ENCODE measurements at places on chromosomes 6 and 20.

- no peak for DNase-seq
Measured at GRCh38 chr20:54118220-54119001, 48.0 kb upstream of the BCAS1 start.

GRCh38 chr6:16514249-16514648 lies 247.0 kb downstream of the ATXN1 start:
- no peak for DNase-seq

- DNase-seq = no peak
Measured at GRCh38 chr20:43383026-43383795, 74.5 kb upstream of the SRSF6 start.

GRCh38 chr6:1315560-1316386 lies 3.9 kb downstream of the FOXQ1 start:
- no peak for DNase-seq

DNA sequence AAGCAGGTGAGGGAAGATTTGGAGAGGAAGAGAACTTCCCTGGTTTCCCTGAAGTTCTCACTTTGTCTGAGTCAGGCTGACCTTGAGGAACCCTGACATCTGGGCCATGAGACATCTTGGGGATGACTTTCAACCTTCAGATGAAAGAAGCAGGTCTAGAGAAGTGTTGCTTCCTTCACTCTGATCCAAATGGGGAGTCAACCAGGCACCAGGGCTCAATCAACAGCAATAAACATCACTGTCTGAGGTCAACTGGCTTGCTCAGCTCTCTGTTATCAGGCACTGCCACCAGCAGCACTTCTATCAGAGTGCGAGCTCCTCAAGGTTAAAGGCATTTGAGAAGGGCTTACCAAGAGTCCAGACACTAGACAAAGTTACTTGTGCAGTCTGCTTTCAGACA lies 6.3 kb downstream of the ACOT8 start:
- no peak for DNase-seq

- no peak for DNase-seq
Measured at GRCh38 chr6:51480040-51480439, 607.4 kb downstream of the PKHD1 start.

DNA sequence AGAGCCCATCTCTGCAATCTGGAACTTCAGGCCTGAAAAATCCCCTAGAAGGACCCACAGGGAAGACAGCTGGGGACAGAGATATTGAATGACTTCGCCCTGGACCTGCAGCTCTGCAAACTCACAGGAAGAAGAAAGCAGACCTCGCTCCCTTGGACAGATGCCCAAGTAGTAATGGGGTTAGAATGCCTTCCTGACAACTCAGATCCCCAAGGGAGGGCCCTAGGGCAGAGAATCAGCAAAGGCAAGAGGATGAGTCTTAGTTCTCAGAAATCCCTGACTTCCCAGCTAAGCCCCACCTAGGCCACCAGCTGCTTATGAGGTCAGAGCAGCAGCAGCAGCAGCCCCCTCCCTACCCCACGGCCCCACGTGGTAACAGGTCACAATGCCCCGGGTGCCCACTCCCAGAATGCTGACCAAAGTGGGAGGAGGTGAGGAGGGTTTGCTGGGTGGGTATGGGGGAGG lies at the start of gene C20orf141:
TSS of gene C20orf141 (plus strand) at position 401 of the 465 bp plus-strand sequence. CDS start 198 bp downstream, outside the sequence.
- DNase-seq = no peak

GRCh38 chr6:79868098-79868722 lies 79.1 kb downstream of the ELOVL4 start:
- DNase-seq = peak; percentile 31

GRCh38 chr6:46925563-46926253 lies 4.0 kb upstream of the ADGRF5 start:
- DNase-seq = no peak

DNA sequence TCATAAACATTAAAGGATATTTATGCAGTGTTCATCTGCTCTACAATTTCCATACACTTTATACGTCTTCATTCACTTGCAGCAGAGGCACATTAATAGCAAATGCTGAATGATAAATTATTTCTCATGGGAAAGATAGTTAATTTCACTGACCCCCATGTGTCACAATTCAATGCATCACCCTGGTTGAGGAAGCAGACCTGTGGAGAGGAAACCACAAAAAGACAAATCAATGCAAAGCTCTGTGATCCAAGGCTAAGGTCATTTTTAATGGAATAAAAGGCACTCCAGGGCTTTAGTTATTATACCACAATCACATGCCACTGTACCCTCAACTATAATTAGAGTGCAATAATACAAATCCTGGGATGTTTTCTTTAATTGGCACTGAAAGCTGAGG lies 40.3 kb upstream of the TENT5A start:
- no peak for DNase-seq
